Activated naive CD8-positive, alpha-beta T cell treated with anti-CD3 and anti-CD28 coated beads, Interleukin-2, amount 10 ng/mL, durations not matched to agents 7 days and 5 days (primary cell): ENCODE measurements at places on chromosomes 6 and 20. TPM values are rescaled to one million over a fixed set of nuclear protein-coding genes. Genes with fewer than 3 reads are reported as not detected.

Gene DLK2
- 0.30 TPM for total RNA-seq

Gene SIGLEC1
- 0.20 TPM for total RNA-seq

DNA sequence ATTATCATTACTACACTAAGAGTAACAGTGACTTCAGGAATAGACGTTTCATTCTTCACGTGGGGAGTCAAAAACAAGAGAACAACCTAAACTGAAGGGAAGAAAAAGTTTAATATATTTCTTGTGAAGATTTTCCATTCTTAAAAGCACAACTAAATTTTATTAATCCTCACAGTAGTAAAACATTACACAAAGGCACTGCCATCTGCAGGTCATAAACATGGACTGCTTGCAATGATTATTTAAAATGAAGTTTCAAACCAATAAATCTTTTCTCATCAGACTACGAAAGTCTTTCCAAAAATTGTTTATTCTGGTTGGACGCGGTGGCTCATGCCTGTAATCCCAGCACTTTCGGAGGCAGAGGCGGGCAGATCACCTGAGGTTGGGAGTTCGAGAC is 2.6 kb downstream of the NCOA5 start:
- H3K36me3 ChIP-seq, result peaks cover 2% of the 10 kb centered on the region
- H3K4me3 ChIP-seq, result no peak overlapping the region
- DNase-seq, result no peak
- H3K27ac ChIP-seq, result no peak overlapping the region
- peaks cover 31% of the 10 kb centered on the region for H3K4me1 ChIP-seq

GRCh38 chr6:168284187-168284586 is 35.4 kb downstream of the DACT2 start:
- H3K4me1 ChIP-seq, result no peaks in the 10 kb centered on the region
- H3K27ac ChIP-seq, result no peak overlapping the region
- no peaks in the 10 kb centered on the region for H3K27me3 ChIP-seq
- peak; percentile 2 for DNase-seq
- no peak overlapping the region for H3K4me3 ChIP-seq
- no peaks in the 10 kb centered on the region for H3K36me3 ChIP-seq
